ENCODE measurements at places on chromosomes 4 and X.

DNA sequence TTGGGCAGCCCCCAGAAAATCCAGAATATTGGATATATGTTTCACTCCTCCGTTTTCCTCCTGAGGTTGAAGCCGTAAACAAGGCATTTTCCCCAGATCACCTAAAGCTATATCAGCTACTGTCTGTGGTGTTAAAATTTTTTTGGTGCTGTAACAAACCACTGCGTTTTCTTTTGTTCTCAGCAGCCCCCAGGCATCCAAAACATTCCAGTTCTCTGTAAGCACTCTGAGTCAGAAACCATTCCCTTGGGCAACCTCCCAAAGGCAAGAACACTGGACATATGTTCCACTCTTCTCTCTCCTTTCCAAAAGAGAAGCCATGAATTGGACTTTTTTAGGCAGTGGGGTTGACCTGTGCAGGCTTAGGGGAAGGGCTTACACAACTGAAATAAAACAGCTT lies 310.9 kb downstream of the MID1IP1 start:
- DNase-seq = no peak

DNA sequence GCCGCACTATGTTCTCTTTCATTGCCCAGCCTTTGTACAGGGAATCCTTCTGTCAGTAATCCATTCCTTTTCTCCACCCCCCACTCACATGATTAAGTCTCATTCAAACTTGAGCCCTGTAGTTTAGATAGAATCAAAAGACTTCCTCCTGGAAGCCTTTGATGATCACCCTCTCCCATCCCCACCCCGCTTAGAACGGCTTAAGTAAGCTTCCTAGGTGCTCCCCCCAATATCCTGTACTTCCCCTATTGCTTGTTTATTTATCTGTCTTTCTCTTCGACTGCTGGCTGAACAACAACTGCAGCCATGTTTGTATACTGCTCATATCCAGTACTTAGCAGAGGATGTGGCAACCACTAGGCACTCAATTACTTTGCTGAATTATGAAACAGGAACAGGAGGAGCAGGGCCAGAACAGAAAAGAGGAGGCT lies 38.5 kb upstream of the GPC3 start:
- no peak for DNase-seq

- DNase-seq = no peak
Measured at GRCh38 chr4:37424753-37425152, 180.2 kb downstream of the NWD2 start.

DNA sequence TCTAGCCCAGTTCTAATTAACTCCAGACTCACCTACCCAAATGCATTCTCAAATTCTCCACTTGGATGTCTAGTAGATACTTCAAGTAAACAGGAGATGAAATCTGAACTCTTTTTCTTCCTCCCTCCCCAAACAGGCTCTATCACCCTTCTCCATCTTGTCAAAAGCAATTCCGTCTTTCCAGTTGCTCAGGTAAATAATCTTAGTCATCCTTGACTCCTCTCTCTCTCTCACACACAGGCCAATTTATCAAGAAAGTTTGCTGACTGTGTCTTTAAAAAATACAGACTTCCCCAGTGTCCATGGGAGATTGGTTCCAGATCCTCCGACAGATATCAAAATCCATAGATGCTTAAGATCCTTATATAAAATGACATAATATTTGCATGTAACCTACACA lies 12.9 kb downstream of the TXK start:
- no peak for DNase-seq

- DNase-seq = no peak
Measured at GRCh38 chr4:70614184-70614555, 14.4 kb upstream of the ENAM start.

DNA sequence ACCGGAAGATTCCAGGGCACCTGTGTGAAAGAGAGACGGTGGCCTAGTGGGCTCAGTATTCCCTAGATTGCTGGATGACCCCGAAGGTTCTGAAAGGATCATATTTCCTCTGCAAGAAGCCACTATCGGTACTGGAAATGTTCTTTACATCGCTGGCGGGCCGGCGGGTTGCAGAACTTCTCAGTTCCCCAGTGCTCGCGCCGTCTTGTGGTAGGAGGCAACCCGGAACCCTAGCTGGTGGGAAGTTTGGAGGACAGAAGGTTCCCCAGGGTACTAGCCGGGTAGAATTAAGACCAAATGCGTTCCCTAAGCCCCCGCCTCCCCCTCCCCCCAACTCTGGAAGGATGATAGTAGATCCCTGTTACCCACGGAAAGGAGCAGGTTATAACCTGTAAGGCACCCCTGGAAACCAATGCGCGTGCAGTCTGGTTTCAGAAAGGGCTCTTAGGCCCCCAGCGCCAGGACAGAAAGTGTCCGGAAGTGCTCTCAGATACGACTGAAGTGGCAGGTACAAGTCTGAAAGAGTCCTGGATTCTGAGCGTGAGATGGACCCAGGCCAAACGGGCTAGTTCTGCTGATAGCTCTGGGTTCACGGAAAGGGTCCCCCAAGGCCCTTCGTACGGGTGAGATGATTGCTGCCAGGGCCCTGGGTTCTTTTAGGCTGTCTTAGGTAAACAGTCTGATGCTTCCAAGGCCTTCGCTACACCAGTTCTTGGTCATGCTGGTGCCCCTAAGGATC lies 61.7 kb upstream of the DCAF8L1 start:
- no peak for DNase-seq

- DNase-seq = no peak
Measured at GRCh38 chrX:136666088-136666487, 18.1 kb downstream of the CD40LG start.

- no peak for DNase-seq
Measured at GRCh38 chr4:27791640-27792039, 931.0 kb downstream of the STIM2 start.

DNA sequence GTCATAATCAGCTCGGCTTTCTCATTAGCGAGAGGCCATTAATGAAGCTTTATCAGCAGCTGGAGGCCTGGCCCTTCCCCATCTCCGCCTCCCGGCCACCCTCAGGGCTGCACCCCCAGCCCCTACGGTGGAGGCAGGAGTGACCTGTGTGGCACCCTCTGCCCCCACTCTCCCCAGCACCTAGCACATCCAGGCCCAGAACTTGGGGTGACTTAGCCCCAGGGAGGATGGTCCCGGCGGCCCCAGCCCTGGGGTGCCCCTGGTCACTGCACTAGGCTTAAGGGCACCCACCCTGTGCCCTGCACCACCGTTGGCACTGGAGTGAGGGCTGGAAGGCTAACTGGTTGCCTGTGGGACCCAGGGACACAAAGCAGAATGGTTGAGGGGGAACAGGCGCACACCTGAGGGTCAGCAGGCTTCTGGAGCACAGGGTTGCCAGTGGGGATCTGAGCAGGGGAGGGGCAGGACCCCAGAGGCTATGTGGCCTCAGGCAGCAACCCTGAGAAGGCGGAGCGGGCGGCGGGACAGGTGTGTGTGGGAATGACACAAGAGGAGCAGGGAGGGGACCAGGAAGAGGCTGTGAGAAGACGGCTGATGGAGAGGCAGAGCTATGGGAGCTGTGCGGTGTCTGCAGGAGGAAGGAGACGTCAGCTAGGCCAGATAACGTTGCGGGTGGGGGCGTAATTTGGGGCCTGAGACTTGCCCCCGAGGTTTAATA lies 120.2 kb downstream of the FAM53A start:
- DNase-seq = no peak

GRCh38 chr4:89781321-89781720 lies 55.6 kb downstream of the SNCA start:
- no peak for DNase-seq

DNA sequence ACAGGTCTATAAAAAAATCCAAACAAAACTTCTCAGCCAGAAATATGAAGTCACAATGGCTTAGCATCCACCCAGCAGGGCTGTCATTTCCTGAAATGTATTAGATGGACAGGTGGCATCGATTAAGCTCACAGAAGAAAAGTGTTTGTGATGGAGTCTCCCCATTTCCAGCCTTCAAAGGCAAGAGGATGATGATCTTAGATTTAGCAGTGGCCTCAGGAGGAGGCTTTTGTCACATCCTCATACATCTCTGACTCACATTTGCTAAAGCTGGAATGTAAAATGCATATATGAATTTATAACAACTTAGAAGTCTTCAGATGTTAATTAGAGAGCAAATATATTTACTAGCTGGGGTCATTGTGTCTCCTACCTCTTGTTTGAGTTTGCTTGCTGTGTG lies 441.9 kb downstream of the SPRY1 start:
- no peak for DNase-seq

DNA sequence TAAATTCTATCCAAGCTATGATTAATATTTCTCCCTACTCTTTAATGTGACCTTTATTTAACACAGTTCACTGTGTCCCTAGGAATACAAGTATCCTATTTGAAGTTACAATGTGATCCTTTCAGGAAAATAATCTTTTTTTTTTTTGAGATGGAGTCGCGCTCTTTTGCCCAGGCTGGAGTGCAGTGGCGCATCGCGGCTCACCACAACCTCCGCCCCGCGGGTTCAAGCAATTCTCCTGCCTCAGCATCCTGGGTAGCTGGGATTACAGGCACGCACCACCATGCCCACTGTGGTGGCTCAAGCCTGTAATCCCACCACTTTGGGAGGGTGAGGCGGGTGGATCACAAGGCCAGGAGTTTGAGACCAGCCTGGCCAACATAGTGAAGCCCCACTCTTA lies 21.9 kb downstream of the TBCK start:
- DNase-seq = no peak

GRCh38 chr4:89257376-89257775 lies 50.2 kb downstream of the GPRIN3 start:
- no peak for DNase-seq

DNA sequence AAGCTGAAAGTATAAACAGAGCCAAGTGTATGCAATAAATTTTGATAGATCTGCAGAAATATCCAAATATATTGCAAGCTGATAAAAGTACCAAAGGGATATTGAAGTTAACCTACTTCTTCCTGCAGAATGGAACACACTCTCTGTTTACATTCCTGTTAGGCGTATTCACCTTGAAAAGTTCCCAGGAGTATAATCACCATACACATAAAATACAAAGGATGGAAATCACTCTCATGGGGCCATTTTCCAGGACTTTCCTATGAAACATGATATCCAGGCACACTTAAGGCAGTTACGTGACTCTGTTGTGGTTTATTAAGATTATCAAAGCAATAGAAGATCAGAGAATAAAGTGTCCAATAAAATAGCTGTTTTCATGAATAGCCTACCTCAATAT lies 1142.3 kb downstream of the NLGN4X start:
- no peak for DNase-seq

- no peak for DNase-seq
Measured at GRCh38 chrX:23201706-23202105, 132.9 kb upstream of the PTCHD1 start.

GRCh38 chr4:67087897-67088296 lies 457.4 kb downstream of the CENPC start:
- no peak for DNase-seq

GRCh38 chrX:33211356-33212260 lies at the start of gene DMD:
DMD (minus strand) TSS chrX:33211549; CDS start chrX:33211312, 237 bp downstream.
- no peak for DNase-seq

GRCh38 chrX:40094041-40094899 lies 3.5 kb downstream of the BCOR start:
- no peak for DNase-seq

Data from T-helper 1 cell (primary cell).